ENCODE measurements at places on chromosomes 12 and 14. TPM values are rescaled to one million over a fixed set of nuclear protein-coding genes. Genes with fewer than 3 reads are reported as not detected.

DNA sequence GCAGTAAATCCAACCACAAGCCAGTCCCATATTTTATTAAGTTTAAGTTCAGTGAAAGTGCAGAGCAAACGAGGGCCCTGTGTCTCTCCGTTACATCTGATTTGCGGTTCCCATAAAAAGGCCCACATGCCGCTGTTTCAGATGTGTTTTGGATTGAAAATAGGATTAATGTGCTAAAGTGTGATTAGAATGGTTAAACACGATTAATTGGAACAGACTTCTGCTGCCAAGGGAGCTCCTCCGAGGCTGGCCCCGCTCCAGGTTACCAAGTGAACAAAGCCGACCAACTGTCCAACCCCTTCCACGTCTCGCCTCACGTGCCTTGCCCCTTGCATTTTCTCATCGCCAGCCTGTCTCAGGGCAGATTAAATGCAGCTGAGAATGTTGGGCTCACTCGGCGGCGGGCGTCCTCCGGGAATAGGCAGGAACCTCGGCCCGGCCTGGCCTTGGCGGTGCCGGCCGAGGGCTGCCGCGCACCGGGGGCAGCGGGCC is 166.5 kb upstream of the GSC start:
- no peaks in the 10 kb centered on the region for H3K36me3 ChIP-seq
- H3K27ac ChIP-seq = no peak overlapping the region
- DNase-seq = peak; percentile 77
- no peak overlapping the region for H3K4me3 ChIP-seq
- peaks cover 3% of the 10 kb centered on the region for H3K27me3 ChIP-seq
- H3K4me1 ChIP-seq = no peaks in the 10 kb centered on the region

DNA sequence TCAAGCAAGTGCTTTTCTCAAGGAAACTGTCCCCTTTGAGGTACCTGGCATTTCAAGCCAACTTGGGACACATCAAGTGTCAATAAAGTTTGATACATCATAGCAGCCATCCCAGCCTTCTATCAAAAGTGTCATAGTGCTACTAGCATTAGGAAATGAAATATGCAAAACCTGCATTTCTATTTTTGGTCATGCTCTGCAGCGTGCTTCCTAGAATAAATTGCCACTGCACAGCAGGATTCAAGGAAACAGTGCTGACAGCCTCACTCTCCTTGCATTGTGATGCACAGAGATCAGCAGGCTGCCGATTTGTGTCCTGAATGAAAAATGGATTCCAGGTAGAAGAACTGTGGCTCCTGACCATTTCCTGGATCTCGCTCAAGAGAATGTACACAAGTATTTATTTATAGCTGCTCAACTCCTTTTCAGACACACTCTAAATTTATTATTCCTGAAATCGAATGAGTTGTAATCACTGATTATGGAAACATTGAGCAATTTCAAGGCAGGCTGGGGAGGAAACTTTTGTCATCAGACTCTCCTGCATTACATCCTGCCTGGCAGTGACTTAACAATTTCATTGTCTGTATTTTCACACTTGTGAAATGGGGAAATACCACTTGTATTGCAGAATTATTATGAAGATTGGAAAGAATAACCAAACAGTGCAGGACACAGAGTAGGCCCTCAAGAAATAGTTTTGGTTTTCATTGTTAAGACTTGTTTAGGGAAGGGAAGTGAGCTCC is 120.9 kb downstream of the SLC38A6 start:
- H3K27me3 ChIP-seq = no peaks in the 10 kb centered on the region
- H3K36me3 ChIP-seq = peaks cover 4% of the 10 kb centered on the region
- DNase-seq = no peak
- H3K27ac ChIP-seq = peak overlapping the region; percentile 11

The POLR3B gene
- polyA plus RNA-seq = 2.0 TPM

GRCh38 chr12:81329085-81329484 is 251.2 kb downstream of the ACSS3 start:
- no peak for DNase-seq
- H3K36me3 ChIP-seq = no peaks in the 10 kb centered on the region
- no peaks in the 10 kb centered on the region for H3K4me1 ChIP-seq
- H3K27ac ChIP-seq = no peak overlapping the region

GRCh38 chr12:98198261-98198982 is 317.0 kb upstream of the TMPO start:
- H3K4me3 ChIP-seq = no peak overlapping the region
- H3K36me3 ChIP-seq = no peaks in the 10 kb centered on the region
- no peak for DNase-seq
- H3K27ac ChIP-seq = no peak overlapping the region
- no peaks in the 10 kb centered on the region for H3K27me3 ChIP-seq

The TTC9 gene
- polyA plus RNA-seq = 4.6 TPM

DNA sequence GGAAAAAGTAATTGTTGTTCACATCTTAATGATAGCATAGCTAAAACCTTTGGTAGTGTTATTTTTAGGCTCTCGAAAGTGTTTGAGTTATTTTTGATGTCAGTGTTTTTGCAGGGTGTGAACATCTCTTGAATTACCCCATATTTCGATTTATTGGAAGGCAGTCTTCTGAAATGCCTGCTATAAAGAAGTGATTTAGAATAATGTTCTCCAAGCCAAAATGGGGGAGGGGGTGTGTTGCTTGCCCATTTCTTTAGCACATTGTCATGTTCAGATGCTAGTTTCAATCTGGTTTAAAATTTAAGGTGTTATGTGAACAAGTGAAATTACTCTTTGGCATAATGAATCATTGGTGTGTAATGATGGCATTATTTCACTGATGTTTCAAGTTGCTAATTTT is 110.6 kb downstream of the SYNE2 start:
- no peak overlapping the region for H3K4me3 ChIP-seq
- no peaks in the 10 kb centered on the region for H3K4me1 ChIP-seq
- H3K27ac ChIP-seq = no peak overlapping the region
- no peaks in the 10 kb centered on the region for H3K27me3 ChIP-seq
- no peak for DNase-seq

The KIF5A gene
- polyA plus RNA-seq = 0.08 TPM

The AGAP2 gene
- 6.6 TPM for polyA plus RNA-seq

DNA sequence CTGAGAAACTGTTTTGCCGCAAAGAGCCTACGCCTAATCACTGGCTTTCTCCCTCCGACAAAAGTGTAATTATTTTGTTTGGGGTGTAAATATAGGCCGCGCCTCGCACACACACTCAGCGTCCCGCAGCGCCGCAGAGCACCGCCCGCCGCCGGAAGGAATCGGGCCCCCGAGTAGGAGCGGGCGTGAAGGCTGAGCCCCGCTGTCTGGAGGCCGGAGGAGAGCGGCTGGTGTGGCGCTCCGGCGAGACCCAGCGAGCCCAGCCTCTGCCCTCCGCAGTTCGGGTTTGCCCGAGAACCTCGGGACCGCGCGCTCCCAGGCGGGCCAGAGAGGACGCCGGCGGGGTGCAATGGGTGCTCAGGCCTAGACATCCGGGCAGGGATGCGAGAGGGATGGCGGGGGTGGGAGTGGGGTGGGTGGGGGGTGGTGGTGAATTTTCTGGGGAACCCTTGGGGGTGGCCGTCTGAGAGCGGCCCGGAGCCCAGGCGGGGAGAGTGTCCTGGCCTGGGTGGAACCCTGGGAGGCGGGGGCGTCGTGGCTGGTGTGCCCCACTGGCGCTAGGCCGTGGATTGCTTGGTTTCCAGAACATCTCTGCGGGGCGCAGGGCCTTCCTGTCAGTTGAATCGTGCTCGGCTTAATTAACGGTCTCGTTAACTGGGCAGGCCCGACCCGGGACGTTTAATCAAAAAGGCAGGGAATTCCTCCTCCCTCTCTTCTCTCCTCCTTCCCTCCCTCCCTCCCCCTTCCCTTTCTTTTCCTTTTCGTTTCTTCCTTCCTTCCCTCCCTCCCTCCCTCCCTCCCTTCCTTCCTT is 4.7 kb upstream of the LHX5 start:
- H3K36me3 ChIP-seq = no peaks in the 10 kb centered on the region
- peaks cover 100% of the 10 kb centered on the region for H3K27me3 ChIP-seq
- no peak overlapping the region for H3K27ac ChIP-seq
- H3K4me3 ChIP-seq = no peak overlapping the region

DNA sequence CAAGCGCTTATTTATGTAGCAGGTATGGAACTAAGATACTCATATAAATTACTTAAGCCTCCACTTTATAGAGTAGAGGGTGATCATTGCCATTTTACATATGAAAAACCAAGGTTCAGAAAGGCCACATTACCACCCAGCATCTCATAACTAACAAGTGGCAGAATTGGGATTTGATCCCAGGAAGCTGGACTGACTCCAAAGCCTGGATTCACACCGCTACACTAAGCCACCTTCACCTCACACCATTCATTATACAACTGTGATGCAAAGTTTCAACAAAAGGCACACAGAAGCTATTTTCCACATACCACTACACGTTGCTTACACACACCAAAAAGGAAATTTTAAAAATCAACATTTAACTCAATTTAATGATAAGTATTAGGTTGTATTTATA is 370.6 kb downstream of the FUT8 start:
- no peak overlapping the region for H3K27ac ChIP-seq
- no peaks in the 10 kb centered on the region for H3K4me1 ChIP-seq
- H3K4me3 ChIP-seq = no peak overlapping the region
- no peak for DNase-seq
- no peaks in the 10 kb centered on the region for H3K36me3 ChIP-seq
- no peaks in the 10 kb centered on the region for H3K27me3 ChIP-seq

The GLIPR1L2 gene
- 0.07 TPM for polyA plus RNA-seq

- H3K36me3 ChIP-seq = no peaks in the 10 kb centered on the region
- peak overlapping the region; percentile 64 for H3K4me3 ChIP-seq
- no peaks in the 10 kb centered on the region for H3K4me1 ChIP-seq
- peak overlapping the region; percentile 81 for H3K27ac ChIP-seq
- no peaks in the 10 kb centered on the region for H3K27me3 ChIP-seq
Measured at GRCh38 chr12:57430112-57430930, 522 bp downstream of the R3HDM2 start.

The RPL10L gene
- not detected for polyA plus RNA-seq

- DNase-seq = no peak
- H3K27ac ChIP-seq = no peak overlapping the region
- H3K27me3 ChIP-seq = no peaks in the 10 kb centered on the region
- H3K36me3 ChIP-seq = no peaks in the 10 kb centered on the region
- H3K4me1 ChIP-seq = no peaks in the 10 kb centered on the region
- no peak overlapping the region for H3K4me3 ChIP-seq
Measured at GRCh38 chr12:125841332-125841731, 776.1 kb downstream of the AACS start.

- peak; percentile 94 for DNase-seq
- H3K27me3 ChIP-seq = peaks cover 9% of the 10 kb centered on the region
- peaks cover 60% of the 10 kb centered on the region for H3K4me1 ChIP-seq
- no peaks in the 10 kb centered on the region for H3K36me3 ChIP-seq
- peak overlapping the region; percentile 86 for H3K27ac ChIP-seq
Measured at GRCh38 chr12:6766651-6767349, 637 bp downstream of the PTMS start.

The SDR9C7 gene
- polyA plus RNA-seq = 0.04 TPM

GRCh38 chr12:2750185-2750584 is 44.6 kb upstream of the FKBP4 start:
- peaks cover 57% of the 10 kb centered on the region for H3K27me3 ChIP-seq
- no peak overlapping the region for H3K4me3 ChIP-seq
- no peak for DNase-seq
- H3K36me3 ChIP-seq = no peaks in the 10 kb centered on the region
- H3K27ac ChIP-seq = no peak overlapping the region
- no peaks in the 10 kb centered on the region for H3K4me1 ChIP-seq

The JPH4 gene
- 0.70 TPM for polyA plus RNA-seq

DNA sequence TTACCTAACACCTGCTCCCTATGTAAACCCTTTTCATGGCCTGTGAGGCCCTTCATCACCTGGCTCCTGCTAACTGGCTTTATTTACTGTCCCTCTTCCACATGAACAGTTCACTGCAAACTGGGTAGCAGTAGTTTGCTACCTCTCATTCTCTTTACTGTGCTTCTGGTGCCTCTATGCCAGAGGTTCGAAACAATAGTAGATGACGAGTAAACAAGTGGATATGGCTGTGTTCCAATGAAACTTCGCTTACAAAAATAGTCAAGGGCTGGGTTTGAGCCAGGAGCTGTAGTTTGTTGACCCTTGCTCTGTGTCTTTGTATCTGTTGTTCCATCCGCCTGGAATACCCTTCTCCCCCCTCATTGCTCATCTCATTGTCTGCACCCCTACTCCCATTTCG is 233.6 kb upstream of the RMST start:
- H3K4me1 ChIP-seq = no peaks in the 10 kb centered on the region
- H3K36me3 ChIP-seq = no peaks in the 10 kb centered on the region
- DNase-seq = no peak
- H3K27me3 ChIP-seq = no peaks in the 10 kb centered on the region
- no peak overlapping the region for H3K4me3 ChIP-seq

The RIMBP2 gene
- polyA plus RNA-seq = 0.13 TPM

DNA sequence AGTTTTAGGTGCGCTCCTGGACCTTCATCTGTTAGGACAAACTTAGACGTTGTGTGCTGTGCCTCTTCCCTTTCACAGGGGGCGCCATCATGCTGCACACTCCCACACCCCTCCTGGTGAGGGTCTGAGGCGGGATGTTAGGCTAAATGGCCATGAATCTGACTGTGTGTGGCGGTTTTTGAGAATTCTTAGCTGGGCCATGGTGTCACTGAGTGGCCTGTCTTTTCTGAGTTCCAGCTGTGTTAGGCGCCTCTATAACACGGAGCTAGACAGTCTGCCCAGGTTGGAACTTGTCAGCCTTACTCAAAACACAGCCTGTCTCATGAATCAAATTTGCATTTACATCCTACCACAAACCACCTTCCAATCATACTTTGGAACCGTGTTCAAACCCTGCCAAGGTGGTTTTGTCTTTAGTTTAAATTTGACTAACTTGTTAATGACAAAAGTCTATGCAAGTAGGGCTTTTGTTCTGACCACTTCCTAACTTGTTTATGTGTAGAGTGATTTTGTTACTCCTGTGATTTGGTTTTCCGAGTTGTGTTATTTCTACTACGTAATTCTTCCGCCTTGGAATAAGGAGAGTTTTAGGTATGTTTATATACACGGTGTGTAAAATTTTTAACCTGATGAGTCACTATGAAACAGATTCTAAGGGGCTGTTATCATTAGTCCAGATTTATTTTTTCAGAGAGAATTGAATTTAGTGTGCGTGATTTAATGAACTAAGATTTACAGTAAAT is 19.6 kb downstream of the ACVR1B start:
- no peak overlapping the region for H3K4me3 ChIP-seq
- peaks cover 85% of the 10 kb centered on the region for H3K4me1 ChIP-seq
- no peak for DNase-seq
- no peaks in the 10 kb centered on the region for H3K36me3 ChIP-seq
- peak overlapping the region; percentile 88 for H3K27ac ChIP-seq
- H3K27me3 ChIP-seq = no peaks in the 10 kb centered on the region

- peaks cover 17% of the 10 kb centered on the region for H3K4me1 ChIP-seq
- H3K4me3 ChIP-seq = no peak overlapping the region
- peak overlapping the region; percentile 68 for H3K27ac ChIP-seq
- H3K27me3 ChIP-seq = no peaks in the 10 kb centered on the region
- H3K36me3 ChIP-seq = no peaks in the 10 kb centered on the region
- no peak for DNase-seq
Measured at GRCh38 chr14:72518809-72519377, 375.0 kb downstream of the DPF3 start.

All from spleen (tissue), 13 donors.